ENCODE measurements at places on chromosomes 3 and 15.

- no peak for DNase-seq
Observed at GRCh38 chr3:117308756-117309155, 599.2 kb downstream of the TUSC7 start.

GRCh38 chr15:51706291-51706690, 25.0 kb downstream of the SCG3 start:
- no peak for DNase-seq

DNA sequence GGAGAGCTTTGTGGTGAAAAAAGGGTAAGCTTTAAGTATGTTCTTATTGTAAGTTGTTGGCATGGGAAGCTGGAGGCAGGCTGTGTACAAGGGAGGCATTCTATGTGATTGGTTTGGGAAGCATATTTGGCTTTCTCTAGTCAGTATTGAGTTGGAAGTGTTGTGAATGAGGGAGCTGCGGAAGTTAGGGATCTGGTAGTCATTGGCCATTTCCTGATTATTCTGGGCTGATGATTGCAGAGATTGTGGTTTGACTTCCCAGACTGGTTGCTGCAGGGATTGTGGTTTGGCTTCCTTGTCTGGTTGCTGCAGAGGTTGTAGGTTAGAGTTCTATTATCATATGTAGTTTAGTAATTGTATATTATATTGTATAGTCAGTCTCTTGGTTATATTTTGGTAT, 21.0 kb downstream of the STXBP5L start:
- DNase-seq: no peak

DNA sequence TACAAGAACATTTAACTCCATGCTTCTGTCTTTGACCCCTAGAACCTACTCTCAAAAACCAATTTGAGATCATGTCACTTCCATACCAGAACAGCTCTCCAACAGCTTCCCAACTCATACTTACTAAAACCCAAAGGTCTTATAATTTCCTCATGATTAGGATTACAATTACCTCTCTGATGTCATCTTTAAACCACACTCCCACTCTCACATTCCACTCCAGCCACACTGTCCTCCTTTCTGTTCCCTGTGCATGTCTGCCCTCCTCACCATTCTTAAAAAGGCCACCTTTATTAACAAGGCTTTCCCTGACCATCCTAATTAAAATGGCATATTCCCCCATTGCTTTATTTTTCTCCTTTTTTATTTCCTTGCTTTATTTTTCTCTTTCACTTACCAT, 18.9 kb downstream of the PHC3 start:
- DNase-seq: no peak

GRCh38 chr3:27990324-27990723, 251.1 kb upstream of the CMC1 start:
- no peak for DNase-seq

DNA sequence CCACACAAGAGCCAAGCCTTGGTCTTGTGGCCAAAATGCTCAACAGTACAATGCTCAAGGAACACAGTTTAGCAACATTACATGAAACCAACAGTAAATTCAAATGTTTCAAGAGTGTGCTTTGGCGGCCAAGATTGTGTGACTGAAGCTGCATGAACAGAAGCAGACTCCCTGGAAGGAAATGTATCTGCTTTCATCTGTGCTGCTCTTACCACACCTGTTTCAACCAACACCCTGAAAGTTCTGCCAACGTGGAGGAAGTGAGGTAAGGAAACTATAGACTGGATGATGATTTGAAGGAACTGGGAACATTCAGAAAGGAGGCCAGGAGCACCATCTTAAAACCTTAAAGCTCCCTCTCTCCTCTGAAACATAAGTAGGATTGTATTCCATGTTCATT, 55.7 kb downstream of the MB21D2 start:
- no peak for DNase-seq

GRCh38 chr3:107670986-107671385, 148.2 kb downstream of the BBX start:
- no peak for DNase-seq

GRCh38 chr15:31269816-31270575, 56.6 kb upstream of the KLF13 start:
- DNase-seq: no peak

DNA sequence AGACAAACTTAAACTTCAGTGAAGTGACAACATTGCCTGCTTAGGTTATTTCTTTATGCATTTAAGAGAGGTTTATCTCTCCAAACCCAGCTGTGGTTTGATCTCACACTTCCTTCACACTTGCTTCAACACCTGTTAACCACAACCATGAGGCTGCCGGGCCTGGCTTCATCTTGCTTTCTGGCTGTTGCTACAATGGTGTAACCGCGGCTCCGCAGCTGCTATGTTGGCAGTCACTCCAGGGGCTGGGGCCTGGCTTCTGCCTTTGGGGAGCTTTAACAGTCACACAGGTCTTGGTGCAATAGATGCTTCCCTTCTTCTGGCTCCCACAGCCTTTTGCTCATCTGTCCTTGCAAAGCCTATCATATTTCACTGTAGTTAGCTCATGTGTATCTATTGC, 72.9 kb upstream of the MNS1 start:
- DNase-seq: peak; percentile 22

GRCh38 chr3:183698318-183698751, 738 bp downstream of the YEATS2 start:
- peak; percentile 41 for DNase-seq

GRCh38 chr15:68495221-68495950, 63.4 kb upstream of the ITGA11 start:
- no peak for DNase-seq

DNA sequence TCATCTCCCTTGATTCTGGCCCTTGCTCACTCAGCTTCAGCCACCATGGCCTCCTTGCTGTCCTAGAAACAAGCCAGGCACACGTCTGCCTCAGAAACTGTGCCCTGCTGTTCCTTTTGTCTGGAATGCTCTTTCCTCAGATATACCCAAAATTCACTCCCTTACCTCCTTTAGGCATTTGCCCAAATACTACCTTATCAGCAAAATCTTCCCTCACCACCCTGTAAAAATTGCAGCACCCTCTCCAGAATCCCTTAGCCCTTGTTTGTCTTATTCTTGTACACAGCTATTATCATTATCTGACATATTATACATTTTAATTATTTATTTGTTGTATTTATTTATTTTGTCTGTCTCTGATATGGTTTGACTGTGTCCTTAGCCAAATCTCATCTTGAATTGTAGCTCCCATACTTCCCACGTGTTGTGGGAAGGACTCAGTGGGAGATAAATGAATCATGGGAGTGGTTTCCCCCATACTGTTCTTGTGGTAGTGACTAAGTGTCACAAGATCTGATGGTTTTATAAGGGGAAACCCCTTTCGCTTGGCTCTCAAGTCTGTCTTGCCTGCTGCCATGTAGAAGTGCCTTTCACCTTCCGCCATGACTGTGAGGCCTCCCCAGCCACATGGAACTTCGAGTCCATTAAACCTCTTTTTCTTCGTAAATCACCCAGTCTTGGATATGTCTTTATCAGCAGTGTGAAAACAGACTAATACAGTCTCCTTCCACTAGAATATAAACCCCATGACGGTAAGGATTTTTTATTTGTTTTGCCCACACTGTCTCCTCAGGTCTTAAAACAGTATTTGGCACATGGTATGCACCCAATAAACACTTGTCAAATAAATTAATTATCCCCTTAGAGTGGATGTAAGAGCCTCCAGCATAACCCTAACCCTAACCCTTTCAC, 60.0 kb upstream of the STT3B start:
- DNase-seq: peak; percentile 48
